ENCODE measurements at places on chromosomes 12 and 14.

DNA sequence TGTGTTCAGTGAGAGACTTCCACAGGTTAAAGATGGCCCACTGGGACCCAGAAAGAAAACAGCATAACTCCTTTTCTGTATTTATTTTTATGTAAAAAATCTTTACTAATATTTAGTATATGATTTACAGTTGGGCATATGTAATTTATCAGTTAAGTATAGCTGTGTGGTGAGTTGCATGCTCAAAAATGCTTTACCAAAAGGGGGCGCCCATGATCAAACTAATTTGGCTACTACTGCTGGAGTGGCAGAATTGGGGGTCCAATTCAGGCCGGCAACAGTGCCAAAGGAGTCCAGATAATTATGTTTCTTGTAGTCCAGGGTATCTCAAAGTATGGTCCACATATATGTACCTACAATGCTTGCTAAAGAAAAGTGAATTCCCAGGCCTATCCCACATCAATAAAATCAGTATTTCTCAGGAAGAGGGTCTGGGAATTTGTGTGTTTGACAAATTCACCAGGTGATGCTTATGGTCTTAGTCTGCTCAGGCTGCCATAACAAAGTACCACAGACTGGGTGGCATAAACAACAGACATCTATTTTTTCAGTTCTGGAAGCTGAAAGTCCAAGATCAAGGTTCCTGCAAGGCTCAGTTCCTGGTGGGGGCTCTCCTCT is 152.0 kb downstream of the KTN1 start:
- DNase-seq: peak; percentile 5

DNA sequence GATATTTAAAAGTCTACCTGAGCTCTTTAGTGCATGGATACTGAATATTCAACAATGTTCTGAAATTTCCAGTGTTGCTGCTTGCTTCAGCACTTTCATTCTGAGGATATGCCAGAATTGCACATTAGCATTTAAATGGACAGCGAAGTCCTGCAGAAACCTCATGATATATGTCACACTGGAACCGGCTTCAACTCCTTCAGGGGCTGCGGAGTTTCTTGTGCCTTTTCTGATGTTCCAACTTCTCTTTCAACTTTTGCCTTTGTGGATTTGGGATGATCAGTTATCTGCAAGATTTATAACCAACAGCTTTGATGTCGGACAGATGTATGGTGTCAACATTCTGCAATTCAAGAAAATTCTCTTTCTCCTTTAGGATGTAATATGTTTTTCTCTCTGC is 142.5 kb upstream of the LMNTD1 start:
- DNase-seq: no peak

- DNase-seq: no peak
These were observed 10.9 kb upstream of the MYH7 start for GRCh38 chr14:23446291-23446851.

GRCh38 chr14:64510825-64511671 is 6.5 kb downstream of the ZBTB1 start:
- DNase-seq: peak; percentile 50

DNA sequence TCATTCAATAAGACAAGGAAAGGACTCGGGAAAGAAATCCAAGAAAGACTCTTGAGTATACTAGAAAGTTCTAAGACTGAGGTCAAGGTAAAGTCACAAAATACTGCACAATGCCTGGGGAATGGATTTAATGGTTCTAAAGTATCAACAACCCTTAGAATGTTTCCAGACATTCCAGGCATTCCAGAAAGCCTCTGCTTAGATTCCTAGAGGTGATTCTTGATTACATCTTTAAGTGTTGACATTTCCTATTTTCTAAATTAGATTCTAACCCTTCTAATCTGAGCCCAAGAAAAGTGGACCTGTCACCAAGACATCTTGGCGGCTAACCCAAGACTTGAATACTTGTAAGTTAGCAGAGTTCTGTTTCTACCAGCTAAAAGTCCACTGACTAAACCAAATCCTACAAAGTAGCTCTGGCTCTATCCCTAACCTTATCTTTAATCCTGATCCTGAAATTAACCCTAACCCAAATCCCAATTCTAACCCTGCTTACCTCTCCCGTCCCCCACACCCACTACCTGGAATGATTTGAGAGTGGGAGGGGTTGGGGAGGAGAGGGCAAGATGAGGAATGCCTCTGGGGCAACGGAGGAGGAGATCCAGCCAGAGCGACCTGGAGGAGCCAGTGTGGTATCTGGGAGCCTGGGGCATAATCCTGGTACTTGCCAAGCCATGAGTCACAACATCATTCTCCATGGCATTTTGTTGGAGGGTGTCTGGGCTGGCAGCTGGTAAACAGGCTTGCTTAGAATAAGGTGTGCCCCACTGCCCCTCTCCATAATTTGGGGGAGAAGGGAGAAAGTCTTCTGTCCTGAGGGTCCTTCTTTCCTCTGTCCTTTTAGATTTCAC is 93.4 kb upstream of the HOXC13 start:
- no peak for DNase-seq

DNA sequence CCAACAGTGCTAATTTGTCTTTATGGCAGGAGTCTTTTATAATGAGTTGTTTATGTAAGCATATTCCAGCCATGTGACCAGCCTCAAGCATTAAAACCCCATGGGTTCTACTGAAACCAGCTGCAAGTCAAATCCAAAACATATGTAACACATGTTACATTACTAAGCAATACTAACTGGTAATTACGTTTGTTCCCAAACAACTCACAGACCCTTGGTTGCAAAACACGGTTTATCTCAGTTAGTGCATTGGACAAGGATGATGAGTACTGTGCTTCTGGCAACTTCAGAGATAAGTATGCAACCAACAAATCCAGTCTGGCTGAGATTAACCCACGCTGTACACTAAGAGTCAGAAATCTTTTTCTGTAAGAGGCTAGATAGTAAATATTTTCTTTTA is 110.1 kb upstream of the FAR2 start:
- DNase-seq: no peak

GRCh38 chr14:56501909-56502530 is 77.6 kb upstream of the TMEM260 start:
- DNase-seq: no peak

DNA sequence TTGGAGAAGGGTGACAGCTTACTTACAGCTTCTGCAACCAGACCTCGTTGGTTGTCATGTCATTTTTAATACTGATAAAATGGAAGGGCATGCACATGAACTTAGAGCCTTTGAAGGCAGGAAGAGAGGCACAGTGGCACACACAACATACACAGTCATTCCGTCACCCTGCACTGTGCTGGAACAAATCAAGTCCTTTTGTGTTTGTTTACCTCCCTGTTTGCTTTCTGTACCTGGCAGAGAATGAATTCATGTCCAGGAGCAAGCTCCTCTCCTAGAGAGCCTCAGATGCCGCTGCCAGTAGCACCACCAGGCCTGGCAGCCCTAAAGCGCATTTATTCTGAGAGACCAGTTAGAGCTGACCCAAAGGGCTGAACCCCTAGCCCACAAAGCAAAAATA is 460.3 kb downstream of the EGLN3 start:
- DNase-seq: no peak

DNA sequence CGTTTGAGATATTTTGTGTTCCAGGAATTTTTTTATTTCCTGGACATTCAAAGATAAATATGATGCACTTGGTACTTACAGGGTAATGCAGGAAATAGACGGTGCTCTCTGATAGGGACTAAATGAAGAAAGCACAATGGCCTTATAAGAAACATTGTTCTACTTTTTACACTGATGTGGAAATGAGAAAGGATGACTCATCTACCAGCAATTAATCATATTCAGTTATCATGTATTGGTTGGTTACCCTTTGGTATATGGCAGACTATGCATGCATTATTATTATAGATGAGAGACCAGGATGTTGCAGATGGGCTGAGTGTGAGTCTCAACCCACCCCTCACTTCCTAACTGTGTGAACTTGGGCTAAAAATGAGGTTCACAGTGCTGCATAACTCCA is 222.2 kb downstream of the FLRT2 start:
- no peak for DNase-seq

DNA sequence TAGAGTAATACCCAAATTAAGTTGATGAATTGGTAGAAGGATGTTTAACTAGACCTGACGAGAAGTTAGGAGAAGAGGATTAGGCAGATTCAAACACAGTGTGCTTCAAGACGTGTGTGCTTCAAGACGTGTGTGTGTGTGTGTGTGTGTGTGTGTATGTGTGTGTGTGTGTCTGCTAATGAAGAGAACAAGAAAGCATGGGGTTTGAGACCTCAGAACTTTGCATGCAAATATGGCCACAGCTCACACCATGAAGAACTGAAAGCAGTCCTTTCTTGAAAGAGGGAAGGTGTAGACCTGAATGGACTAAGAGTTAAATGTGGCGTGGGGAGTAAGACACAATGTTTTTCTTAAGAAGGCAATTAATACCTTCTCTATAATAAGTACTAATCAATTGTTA is 32.5 kb upstream of the SSPN start:
- DNase-seq: no peak

GRCh38 chr14:74575507-74575906 is 36.5 kb downstream of the LTBP2 start:
- no peak for DNase-seq

GRCh38 chr12:42396473-42397259 is 70.7 kb downstream of the PPHLN1 start:
- DNase-seq: no peak

DNA sequence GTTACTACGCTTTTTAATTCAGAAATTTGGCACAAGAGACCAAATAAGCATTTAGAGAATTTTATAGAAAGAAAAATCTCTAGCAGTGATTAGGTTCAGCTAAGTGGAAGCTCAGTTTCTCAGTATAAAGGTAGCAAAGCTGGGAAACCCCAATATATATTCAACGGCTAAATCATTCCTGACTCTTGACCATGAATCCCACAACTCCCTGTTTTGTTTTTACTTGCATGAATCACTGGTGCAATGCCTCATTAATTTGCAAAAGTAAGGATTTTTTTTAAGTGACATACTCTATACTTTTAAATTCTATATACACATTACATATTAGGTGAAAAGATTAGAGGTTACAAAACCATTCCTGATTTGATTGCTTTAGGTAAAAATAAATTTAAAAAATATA is 74.3 kb upstream of the PLEKHG7 start:
- no peak for DNase-seq

DNA sequence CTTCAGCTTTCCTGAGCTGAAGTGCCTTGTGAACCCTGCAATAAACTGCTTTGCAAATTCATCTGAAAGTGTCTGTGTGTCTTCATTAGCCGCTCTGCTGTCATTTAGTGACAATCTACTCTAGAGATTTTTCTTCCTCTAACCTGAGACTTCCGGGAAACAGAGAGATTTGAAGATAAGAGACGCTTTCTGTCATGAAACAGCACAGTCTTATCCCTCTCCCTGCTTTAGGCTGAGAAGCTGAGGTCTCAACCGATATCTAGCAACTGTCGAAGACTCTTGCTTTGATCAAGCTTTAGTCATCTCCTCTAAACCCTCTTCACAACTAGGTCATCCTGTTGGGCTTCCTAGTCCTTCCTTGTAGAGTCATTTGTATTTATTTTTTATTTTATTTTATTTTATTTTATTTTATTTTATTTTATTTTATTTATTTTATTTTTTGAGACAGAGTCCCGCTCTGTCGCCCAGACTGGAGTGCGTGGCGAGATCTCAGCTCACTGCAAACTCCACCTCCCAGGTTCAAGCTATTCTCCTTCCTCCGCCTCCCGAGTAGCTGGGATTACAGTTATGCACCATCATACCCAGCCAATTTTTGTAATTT is 1.2 kb downstream of the RNASE2 start:
- DNase-seq: no peak

Measured in DMS 273 treated with DMSO at 0.1 percent for 48 hours (cell line).